ENCODE measurements at places on chromosomes 13 and 19.

DNA sequence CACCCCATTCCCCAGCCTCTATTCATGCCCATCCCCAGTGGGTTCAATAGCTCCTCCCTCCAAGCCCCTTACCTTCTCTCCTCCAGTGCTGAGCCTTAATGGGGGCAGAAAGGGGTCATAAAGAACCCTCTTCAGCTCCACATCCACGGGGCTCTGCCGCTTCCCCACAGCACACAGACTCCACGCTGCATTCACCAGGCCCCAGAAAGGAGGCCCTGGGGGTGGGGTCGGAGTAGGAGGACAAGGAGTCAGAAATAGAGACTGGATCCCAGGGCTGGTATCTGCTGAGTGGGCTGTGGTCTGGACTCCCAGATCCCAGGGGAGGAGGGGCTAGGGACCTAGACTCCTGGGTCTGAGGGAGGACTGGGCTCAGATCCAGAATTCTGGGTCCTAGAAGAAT lies 1.6 kb downstream of the CA11 start:
- no peak for DNase-seq

GRCh38 chr13:87999788-88000187 lies 328.6 kb downstream of the SLITRK5 start:
- peak; percentile 1 for DNase-seq

DNA sequence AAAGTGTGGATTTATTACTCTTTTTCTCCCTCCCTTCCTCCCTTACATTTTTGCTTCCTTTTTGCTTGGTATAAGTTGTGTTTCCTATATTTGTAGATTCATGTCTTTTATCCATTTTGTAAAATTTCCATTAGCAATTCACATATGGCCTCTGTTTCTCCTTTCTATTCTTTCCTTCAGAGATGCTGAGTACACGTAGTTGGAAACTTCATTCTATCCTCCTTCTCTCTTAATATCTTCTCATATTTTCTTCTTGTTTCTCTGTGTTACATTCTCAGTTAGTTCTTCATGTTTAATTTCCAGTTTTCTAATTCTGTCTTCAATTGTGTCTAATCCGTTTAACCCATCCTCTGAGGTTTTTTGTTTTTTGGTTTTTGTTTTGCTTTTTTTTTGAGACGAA lies 188.9 kb downstream of the ZIC5 start:
- no peak for DNase-seq

- no peak for DNase-seq
Measured at GRCh38 chr19:47723581-47723940, 10.3 kb downstream of the EHD2 start.

- no peak for DNase-seq
Measured at GRCh38 chr13:24184882-24185281, 24.4 kb downstream of the SPATA13 start.

- no peak for DNase-seq
Measured at GRCh38 chr13:50494138-50494537, 349.4 kb downstream of the DLEU7 start.

- no peak for DNase-seq
Measured at GRCh38 chr13:104567114-104567513, 1500.9 kb upstream of the SLC10A2 start.

- no peak for DNase-seq
Measured at GRCh38 chr13:61727767-61728166, 312.1 kb upstream of the PCDH20 start.

- no peak for DNase-seq
Measured at GRCh38 chr19:40253611-40254092, 27.2 kb upstream of the CCNP start.
